Activated CD8-positive, alpha-beta memory T cell treated with anti-CD3 and anti-CD28 coated beads, Interleukin-2, amount 10 ng/mL, durations not matched to agents 7 days and 5 days (primary cell): ENCODE measurements at places on chromosomes 7 and 10. TPM values are rescaled to one million over a fixed set of nuclear protein-coding genes. Genes with fewer than 3 reads are reported as not detected.

DNA sequence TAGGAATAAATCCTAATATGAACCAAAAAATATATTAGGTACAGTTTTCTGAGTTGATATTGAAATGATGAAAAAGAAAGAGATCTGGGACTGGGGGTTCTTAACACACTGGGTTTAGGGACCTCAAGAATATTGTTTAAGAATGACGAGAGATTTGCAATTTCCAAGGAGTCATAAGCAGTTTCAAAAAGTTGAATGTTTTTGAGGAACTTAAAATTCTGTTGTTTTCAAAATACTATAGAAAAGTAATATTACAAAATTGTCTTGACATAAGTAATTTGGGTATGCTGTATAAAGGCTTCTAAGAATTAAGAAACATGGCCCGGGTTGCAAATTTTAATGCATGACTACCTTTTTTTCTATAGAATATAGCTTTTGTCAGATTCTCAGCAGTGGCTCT lies 88.1 kb downstream of the AUTS2 start:
- H3K4me1 ChIP-seq: peaks cover 3% of the 10 kb centered on the region
- no peak for DNase-seq
- H3K27ac ChIP-seq: no peak overlapping the region

DNA sequence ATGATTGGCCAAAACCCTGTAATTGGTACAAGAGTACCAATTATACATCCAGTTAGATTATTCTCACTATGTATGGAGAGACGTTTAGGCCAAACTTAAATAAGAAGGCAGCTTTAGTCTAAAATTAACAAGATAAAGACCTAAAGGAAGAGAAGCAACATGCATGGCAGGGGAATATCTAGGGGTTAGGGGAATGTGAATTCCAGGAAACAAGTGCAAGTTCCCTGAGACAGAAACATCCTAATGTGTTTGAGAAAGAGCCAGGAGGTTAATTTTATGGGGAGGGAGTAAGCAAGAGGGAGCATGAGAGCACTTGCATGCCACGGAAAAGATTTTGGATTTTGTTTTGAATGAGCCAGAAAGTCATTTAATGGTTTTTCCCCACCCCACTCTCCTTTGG lies 39.6 kb upstream of the CCDC6 start:
- no peaks in the 10 kb centered on the region for H3K36me3 ChIP-seq
- H3K4me3 ChIP-seq: no peak overlapping the region
- H3K4me1 ChIP-seq: no peaks in the 10 kb centered on the region
- H3K27me3 ChIP-seq: peaks cover 7% of the 10 kb centered on the region

Gene SLC29A4
- total RNA-seq: 0.26 TPM

Gene TRRAP
- 56.2 TPM for total RNA-seq

- no peaks in the 10 kb centered on the region for H3K27me3 ChIP-seq
- H3K36me3 ChIP-seq: no peaks in the 10 kb centered on the region
- no peak for DNase-seq
- H3K4me1 ChIP-seq: no peaks in the 10 kb centered on the region
- no peak overlapping the region for H3K27ac ChIP-seq
These were observed 384.2 kb upstream of the LRGUK start for GRCh38 chr7:133742709-133743538.
